ENCODE measurements at places on chromosomes 12 and 14.

DNA sequence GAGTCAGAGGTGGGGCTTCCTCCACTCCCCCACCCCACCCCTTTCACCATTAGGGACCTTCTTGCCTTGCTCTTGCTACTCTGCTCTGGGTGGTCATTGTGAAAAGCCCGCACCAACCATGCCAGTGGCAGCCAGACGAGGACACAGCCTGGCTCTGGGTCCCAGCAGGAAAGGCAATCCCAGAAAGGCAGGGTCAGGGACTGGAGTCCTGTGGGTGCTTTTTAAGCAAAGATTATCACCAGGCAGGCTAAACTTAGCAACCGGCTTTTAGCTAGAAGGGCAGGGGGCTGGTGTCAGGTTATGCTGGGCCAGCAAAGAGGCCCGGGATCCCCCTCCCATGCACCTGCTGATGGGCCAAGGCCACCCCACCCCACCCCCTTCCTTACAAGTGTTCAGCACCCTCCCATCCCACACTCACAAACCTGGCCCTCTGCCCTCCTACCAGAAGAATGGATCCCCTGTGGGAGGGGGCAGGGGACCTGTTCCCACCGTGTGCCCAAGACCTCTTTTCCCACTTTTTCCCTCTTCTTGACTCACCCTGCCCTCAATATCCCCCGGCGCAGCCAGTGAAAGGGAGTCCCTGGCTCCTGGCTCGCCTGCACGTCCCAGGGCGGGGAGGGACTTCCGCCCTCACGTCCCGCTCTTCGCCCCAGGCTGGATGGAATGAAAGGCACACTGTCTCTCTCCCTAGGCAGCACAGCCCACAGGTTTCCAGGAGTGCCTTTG lies 1.2 kb upstream of the GAPDH start:
- DNase-seq: peak; percentile 89

DNA sequence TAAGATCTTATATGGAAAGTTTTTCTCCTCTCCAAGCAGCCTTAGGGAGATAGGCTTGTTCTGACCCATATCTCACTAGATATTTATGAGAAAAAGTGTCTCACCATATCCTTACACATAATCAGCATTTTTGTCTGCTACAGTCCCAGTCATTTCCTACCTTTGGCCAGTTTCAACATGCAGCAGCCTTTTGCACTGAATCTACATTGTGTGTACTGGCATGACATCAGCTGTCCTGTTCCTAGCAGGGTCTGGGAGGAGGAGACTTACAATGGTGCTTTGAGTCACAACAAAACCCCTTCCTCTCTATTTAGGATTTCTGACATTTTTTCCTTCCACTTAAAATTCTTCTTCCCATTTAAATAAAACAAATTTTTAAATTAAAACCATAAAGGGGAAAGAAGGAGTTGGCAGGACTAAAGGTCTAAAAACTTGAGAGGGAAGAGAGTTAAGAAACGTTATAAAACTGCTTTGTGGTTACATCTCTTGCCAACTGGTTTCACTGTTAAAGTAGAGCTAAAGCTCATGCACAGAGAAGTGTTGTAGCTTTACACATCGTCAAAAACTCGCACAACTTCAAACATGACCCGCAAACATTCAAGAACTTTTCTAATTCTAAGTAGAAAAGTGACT lies 53.3 kb upstream of the CERS5 start:
- no peak for DNase-seq

- no peak for DNase-seq
Measured at GRCh38 chr12:70618371-70618770, 18.9 kb downstream of the PTPRB start.

DNA sequence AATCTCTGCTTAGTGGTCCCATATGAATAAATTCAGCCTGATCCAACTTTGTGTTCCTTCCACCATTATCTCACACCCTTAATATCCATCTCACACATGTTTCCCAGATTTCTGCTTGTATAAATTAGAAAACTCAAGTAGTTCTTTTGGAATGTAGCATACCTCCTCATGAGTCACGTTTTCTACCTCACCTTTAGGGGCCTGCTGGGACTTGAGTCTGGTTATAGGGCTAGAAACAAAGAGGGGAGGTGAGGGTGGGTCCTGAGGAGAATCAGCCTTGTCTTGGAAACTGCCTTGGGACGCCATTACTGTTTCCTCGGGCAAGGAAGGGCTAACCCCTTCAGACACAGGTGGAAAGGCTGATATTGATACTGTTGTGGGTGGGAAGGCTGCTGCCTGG lies 51.1 kb downstream of the EMP1 start:
- no peak for DNase-seq

- no peak for DNase-seq
Measured at GRCh38 chr14:60163693-60164092, 1.5 kb downstream of the DHRS7 start.

DNA sequence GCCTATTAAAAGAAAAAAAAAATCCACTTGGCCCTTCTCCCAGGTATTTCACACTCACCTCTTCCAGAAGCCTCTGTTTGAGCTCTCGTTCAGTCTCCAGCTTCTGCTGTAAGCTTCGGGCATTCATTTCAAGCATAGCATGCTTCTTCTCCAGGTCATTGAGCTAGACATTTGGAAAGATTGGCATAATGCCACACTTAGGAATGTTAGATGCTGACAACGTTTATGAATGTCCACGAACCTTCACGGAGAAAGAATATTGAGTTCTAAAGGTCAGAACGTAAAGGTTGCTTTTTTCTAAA lies 60.5 kb downstream of the PRKAB1 start:
- DNase-seq: no peak

- peak; percentile 2 for DNase-seq
Measured at GRCh38 chr12:118778077-118778476, 203.3 kb upstream of the SRRM4 start.

DNA sequence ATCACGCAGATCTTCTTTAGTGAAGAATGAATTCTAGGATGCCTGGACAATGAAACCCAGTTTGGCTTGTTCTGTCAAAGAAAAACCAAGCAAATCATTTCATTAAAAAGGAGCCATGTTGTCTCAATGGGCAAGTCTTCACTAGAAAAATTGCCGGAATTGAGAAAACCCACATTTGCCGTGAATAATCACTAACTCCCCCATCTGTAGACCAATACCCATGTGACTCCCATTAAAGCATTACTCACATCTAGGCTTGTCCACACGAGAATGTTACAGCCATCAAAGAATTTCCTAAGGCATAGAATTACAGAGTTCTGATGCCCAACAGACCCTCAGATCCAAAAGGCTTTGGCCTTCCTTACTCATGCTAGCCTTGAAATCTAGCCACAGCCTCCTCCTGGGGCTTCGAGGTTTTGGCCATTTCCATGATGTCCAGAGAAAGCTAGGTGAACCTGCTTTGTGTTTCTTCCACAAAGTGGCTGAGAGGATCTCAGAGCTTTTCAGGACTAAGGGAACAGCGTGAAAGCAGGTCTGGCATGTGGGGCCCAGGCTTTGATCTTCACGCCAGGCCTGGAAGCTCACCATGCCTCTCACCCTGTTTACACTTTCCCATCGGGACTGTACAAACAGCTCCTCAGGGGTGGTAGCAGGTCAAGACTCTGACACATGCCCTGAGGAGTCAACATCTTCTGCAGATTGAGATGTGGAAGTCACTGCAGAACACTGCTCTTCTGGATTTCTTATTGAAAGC lies 12.1 kb downstream of the SLC7A8 start:
- no peak for DNase-seq

DNA sequence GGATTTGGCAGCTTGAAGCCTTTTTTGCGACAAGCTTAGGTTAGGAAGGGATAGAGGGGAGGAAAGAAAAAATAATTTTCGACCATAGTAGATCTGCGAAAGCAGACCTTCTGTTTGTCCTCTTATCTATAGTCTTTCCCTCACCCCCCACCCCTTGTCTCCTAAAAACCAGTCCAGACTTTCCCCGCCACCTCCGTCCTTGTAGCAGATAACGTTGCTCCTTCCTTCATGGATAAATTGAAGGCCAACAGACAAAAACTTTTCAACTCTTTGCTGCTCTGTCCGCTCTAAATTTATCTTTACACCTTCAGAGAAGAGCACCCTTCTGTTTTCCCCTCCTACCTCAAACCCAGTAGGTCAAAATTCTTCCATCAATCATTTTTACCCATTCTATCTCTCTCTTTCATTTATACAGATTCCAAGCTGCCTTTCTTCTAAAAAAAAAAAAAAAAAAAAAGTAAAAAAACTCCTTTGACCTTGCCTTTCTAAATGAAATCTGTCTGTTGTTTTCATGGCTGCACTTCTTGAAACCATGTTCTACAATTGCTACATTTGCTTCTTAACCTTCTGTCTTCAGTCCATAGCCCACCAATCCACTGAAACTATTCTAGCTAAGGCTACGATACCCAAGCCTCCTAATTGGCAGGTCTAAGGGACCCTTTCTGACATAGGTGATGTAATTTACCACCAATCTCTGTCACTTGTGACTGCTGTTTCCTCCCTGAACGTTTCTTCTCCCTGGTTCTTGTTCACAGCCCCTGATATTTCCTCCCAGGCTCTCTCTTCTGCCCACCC lies 11.1 kb upstream of the NEMF start:
- no peak for DNase-seq

DNA sequence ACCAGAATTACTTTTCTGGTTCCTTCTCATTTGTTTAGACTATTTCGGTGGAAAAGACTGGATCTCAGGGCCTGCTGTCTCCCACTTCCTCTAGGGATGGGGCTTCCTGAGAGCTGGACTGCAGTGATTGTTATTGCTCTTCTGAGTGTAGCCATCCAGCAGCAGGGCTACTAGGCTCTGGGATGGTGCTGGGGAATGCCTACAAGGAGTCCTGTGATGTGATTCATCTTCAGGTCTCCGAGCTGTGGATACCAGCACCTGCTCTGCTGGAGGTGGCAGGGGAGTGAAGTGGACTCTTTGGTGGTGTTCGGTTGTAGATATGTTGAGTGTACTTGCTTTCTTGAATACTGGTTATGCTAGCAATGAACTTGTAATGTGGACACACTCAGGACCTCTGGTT lies 42.7 kb downstream of the AEBP2 start:
- DNase-seq: no peak

DNA sequence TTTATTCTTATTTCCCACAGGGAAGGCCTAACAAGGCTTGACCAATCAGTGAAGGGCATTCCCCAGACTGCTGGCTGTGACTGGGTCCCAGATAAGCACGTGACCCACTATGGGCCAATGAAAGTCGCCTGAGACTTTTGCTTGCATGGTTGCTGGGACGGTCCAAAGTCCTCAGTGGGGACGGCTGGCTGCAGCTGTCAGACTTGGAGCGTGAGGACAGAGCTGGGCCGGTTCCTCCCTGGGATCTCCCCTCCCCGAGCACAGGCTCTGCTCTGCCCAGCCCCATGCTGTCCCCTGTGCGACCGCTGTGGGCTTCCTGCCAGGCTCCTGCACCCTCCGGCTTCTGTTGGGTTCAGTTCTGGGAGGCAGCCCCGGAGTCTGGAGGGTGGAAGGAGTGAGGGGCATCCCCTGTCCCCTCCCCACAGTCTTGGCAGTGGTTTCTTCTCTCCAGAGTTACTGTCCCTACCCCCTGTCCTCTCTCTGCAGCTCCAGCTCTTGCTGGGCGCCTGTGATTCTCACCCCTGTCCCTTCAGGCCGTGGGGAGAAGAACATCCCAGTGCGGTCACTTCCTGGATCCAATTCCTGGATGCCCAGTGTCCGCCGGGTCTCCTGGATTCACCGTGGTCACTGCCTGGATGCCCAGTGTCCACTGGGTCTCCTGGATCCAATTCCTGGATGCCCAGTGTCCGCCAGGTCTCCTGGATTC lies 50.1 kb downstream of the GALNT9 start:
- DNase-seq: no peak

DNA sequence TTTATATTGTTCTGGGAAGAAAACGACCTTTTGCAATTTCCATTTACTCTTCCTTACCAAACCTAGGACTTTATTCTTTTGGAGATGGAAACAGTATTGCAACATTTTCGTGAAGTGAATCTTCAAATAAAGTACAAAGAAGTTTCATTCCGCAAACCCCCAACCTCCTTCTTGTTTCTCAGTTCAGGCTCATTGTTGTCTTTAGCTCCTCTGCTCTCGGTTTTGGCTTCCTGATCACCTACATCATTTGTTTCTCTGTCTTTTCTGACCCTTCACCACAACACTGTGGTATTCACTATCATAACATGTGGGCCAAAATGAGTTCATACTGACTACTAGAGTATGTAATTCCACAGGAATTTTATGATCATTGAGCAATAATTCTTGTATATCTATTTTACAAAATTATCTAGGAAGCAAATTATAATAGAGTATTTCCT lies 266.8 kb downstream of the ADAMTS20 start:
- no peak for DNase-seq

GRCh38 chr14:39372656-39373055 lies 59.6 kb downstream of the FBXO33 start:
- DNase-seq: no peak

DNA sequence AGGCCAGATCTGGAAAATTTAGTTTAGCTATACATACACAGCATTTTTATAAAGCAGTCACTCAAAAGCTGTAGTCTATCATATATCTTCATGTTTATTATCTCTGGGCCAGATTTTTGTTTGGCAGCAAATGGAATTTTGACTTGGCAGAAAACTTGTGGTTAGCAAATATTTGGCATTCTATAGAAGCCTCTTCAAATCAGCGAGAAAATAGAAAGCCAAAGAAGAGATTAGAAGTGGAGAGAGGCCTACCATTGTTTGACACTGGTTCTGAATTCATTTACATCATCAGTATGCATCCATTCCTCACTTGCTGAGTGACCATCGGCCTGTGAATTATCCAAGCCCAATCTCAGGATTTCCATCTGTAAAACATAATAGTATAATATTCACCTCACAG lies 1077.6 kb downstream of the GALC start:
- no peak for DNase-seq

DNA sequence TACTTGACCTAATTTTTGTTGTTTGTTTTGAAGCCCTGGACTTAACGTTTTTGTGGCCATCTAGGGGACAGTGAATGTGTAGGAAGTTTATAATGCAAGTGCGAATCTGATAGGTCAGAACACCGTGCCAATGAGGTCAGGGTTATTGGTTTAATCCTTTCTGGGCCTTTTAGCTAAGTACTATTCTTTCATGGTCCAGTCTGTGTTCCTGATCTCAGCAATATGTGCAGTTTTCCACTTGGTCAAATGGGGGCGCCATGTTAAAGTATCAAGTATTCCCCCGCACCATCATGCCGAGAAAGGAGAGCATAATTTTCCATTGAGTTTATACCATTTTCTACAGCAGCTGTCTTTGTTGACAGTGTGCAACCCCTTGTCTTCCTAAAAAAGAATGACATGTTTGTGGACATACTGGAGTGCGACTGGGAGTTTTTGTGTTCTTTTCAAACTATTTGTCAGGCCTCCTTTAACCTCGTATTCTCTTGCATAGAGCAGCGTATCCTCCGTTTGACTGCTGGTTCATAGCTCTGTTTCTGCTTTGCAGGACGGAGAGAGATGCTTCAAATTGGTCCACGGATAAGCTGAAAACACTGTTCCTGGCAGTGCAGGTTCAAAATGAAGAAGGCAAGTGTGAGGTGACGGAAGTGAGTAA lies 1.3 kb downstream of the AHSA1 start:
- no peak for DNase-seq

GRCh38 chr12:12126551-12126950 lies 55.8 kb downstream of the BCL2L14 start:
- DNase-seq: no peak

GRCh38 chr12:24201258-24201970 lies 251.9 kb upstream of the SOX5 start:
- no peak for DNase-seq

Data from osteocyte (in vitro differentiated cells).